Endothelial cell of umbilical vein (primary cell): ENCODE measurements at places on chromosomes 1 and 21.
A peak's percentile ranks its signal among the peaks of the same experiment; 100 is the strongest.

DNA sequence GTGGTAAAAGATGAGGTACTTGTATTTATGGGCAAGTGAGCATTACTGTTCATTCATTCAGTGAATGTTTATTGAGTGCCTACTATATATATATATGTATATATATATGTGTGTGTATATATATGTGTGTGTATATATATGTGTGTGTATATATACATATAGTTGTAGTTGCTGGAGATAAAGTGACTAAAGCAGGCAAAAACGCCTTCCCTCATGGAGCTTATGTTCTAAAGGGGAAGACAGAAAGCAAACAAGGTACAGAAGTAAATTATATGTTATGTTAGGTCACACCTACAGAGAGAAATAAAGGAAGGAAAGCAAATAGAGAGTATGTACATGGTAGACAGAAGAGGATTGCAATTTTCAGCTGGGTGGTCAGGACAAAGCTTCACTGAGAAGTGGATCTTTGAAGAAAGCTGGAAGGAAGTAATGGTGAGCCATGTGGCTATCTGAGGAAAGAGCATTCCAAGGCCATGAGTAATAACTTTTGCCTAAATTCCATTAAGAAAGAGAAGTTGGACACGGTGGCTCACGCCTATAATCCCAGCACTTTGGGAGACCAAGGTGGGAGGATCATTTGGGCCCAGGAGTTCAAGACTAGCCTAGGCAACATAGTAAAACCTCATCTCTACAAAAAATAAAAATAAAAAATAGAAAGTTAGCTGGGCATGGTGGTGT is 33.5 kb upstream of the KLF17 start:
- peak; percentile 20 for DNase-seq

DNA sequence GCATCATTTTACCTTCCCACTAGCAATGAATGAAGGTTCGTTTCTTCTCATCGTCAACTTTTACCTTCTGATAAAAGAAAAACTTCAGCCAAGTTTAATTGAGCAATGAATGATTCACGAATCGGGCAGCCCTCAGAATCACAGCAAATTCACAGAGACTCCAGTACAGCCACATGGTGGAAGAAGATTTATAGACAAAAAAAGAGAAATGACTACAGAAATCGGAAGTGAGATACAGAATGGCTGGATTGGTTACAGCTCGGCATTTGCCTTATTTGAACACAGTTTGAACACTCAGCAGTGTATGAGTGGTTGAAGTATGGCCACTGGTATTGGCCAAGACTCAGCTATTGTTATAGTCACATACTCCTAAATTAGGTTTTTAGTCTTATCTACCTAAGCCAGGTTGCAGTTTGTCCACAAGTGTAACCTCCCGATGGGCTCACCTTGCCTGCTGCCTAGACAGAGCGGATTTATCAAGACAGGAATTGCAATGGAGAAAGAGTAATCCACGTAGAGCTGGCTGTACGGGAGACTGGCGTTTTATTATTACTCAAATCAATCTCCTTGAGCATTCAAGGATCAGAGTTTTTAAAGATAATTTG is 15.3 kb downstream of the AK4 start:
- DNase-seq, result no peak

DNA sequence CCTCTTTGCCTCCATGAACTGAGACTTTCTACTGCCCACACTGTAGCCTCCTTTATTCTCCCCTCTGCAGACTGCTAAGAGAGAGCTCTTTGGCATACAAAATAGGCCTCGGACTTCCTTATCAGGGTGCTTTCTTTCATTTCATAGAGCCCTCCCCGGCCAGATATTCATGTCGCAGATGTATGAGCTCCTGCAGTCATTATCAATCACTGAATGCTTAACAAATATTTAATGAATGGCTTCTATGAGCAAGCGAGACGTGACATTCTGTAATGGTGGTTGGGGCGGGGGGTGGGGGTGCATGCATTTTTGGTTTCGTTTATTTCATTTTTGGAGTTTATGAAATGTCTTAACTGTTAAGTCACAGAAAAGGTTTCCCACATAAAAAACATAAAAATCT is 344.8 kb upstream of the KAZN start:
- no peak for DNase-seq

DNA sequence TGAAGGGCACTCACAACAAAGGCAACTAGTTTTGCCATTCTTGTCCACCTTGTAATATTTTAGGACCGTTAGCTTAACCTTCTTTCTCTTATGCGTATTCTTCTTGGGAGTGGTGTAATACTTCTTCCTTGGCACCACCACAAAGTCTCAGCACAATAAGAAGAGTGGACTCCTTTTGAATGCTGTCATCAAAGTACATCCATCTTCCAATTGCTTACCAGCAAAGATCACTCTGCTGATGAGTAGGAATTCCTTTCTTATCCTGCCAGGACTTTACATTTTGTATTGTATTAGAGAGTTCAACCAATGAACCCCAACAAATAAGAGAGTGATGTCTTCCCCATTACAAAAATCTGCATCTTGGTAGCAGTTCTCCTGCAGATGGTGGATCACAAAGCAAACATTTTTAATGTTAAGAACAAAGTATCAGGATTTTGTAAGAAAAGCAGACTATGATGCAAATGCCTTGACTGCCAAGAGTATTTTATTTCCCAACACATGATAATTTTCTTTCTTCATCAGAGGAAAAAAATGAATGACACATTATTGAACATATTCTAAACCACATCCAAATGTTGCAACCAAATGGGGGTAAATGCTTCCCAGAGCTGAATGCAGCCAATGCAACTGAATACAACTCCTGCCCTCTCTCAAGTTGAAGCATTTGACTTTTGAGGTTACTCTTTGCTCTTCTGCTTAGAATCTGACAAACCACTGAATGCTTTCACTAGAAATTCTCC is 5.1 kb upstream of the ARNT start:
- DNase-seq, result no peak

GRCh38 chr21:34298534-34299167 is 65.2 kb upstream of the KCNE2 start:
- no peak for DNase-seq
